Activated naive CD8-positive, alpha-beta T cell treated with anti-CD3 and anti-CD28 coated beads, Interleukin-2, amount 50 U/mL, for 16 hours (primary cell): ENCODE measurements at places on chromosomes 1 and 21.

GRCh38 chr1:7526196-7526866 is 244.8 kb upstream of the VAMP3 start:
- no peak for DNase-seq

GRCh38 chr1:109269981-109270622 is 12.8 kb downstream of the PSRC1 start:
- no peak for DNase-seq

- no peak for DNase-seq
These were observed 1.3 kb downstream of the TGFBR3 start for GRCh38 chr1:91884459-91885212.

- DNase-seq = no peak
These were observed 7.7 kb downstream of the ARHGEF19 start for GRCh38 chr1:16204634-16205333.

DNA sequence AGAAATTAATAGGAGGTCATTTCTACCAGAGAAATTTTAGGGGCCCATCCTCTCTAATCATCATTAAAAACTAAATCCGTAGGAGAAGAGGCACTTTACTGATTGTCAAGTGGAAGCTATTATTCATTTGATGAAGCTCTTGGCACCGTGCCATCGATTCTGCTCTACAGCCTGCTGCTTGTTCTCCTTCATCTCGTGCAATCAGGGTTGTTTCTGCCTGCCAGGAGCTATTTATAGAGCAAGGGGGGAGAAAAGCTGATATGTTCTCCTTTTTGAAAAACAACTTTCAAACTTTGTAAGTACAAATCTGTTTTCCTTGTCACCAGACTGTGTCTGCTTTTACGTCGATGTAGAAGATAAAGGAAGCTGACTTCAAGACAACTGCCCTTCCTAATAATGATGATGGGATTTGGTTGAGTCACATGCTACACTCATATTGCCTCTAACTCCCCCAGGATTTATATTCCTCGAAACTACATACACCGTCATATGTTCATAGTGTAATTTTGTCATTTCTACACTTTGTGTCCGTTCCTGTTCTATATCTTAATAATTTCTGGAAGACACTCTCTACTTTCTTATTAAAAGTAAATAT is 169.6 kb upstream of the LHX8 start:
- no peak for DNase-seq

- DNase-seq = no peak
These were observed 148.7 kb downstream of the EDEM3 start for GRCh38 chr1:184605941-184606340.

- DNase-seq = no peak
These were observed 18.8 kb upstream of the C2CD2 start for GRCh38 chr21:41972511-41973205.

GRCh38 chr1:235102993-235103411 is 25.6 kb downstream of the TOMM20 start:
- DNase-seq = no peak
